ENCODE measurements at places on chromosomes 2 and 18. TPM values are rescaled to one million over a fixed set of nuclear protein-coding genes. Genes with fewer than 3 reads are reported as not detected.

GRCh38 chr18:58505181-58505580 lies 123.7 kb downstream of the ALPK2 start:
- no peak for DNase-seq

MC4R gene
- not detected for total RNA-seq

- no peak for DNase-seq
These were observed 153.0 kb upstream of the ITGA4 start for GRCh38 chr2:181304011-181304844.

DNA sequence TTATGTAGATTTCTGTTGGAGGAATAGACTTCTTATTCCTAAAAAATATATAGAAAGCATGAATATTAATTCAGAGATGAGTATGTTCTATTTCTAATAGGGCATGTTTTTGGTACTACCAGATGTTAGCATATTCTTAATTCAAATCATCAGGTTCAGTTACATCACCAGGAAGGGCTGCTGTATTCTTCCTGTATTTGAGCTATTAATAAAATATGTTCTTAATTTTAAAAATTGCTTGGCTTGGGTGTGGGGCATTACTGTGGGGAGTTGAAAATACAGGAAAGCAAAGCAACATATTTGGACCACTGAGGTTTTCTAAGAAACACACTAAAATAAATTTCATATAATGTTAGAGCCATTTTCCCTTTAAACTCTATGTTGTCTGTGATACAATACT lies 343.0 kb downstream of the EPHA4 start:
- no peak for DNase-seq

DNA sequence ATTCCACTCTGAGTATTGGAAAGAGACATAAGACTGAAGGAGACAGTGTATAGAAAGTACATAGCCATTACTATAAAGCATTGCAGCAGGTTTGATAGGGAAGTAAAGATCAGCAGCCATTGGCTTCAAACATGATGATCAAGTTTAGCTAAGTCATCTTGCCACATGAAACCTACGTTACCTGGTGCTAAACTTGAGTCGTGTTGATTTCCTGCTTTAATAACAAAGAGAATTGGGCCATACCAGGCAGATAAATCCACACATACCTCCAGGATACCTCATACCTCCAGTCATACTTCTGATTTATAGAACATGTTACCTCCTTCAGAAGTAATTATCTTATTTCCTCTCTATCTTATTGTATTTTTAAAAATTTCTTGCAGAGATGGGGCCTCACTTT lies 10.3 kb upstream of the KYNU start:
- no peak for DNase-seq

PLEK gene
- total RNA-seq: not detected

DNA sequence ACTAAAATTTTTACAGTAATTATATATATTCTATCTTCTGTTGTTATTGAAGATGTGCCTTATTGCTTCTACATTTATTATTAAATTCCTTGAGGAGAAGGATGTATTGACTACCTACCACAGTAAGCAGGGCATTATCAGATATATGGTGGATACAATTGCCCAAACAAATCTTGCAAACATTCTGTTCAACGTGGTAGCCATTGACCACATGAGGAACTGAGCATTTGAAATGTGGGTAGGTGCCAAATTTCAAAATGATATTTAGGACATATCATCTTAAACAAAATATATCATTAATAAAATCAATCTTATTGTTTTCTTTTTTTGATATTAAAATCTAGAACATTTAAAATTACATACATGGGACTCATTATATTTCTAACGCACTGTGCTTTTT lies 11.1 kb downstream of the SCN3A start:
- no peak for DNase-seq

DNA sequence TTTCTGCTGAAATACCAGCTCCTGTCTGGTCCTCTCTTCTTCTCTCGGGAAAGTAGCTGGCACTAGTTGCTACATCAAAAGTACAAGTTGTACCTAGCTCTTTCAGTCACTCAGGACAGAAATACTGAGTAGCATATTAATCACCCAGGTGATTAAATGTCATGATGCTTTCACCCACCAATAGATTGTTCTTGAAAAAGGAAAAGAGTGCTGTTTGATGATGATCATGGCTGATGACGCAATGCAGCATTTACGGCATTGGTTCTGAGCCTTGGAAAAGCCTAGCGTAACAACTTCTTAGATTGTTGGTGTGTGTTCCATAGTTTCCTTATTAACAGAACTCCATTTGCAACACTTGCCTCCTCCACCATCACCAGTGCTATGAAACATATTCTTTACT lies 190.7 kb downstream of the CDH7 start:
- DNase-seq: no peak

STAT4 gene
- total RNA-seq: not detected

DNA sequence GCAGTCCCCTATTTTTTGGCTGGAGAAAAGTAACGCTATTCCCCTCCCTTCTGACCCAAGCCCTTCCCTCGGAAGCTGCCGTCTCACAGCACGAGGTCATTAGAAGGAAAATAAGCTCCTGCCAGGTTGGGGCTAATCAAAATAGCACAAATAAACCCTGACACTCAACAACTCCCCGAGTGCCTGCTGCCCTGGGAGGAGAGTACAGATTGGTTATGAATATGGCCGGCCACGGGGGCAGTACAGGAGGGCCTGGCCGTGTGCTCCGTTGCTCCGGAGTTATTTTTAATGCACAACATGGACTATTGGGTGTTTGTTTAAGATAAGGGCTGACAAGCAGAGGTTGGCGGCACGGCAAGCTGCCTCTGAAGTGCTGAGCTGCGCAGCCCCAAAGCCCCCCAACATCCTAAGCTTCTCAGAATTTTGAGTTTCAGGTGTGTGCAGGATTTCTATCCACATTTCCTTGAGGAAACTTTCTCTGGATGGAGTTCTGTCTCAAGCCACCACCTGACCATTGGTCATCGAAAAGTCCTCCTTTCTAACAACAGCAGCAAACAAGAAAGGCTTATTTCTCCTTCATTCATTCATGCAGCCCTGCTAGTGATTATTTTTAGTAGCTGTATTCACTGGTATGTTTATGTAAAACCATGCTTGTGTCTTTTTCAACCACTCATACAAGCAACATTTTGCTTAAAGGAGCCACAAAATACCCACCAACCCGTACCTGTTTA lies 58.7 kb downstream of the PAX3 start:
- DNase-seq: no peak

DNA sequence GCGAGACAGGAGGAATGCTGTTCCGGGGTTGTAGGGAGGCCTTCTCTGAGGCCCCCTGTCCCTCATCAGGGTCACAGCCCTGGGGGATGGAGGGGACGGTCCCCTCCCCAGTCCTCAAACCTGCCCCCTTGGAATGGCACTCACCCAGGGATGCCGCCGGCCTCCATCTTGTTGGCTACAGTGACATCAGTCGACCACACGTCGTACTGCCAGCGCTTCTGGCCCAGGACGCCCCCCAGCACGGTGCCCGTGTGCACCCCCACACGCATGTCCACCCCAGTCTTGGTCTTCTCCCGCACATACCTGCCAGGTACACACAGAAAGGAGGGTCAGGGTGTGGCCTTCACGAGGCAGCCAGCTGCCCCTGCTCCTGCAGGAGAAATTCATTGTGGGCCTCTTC lies 46.5 kb downstream of the CENPO start:
- no peak for DNase-seq

DNA sequence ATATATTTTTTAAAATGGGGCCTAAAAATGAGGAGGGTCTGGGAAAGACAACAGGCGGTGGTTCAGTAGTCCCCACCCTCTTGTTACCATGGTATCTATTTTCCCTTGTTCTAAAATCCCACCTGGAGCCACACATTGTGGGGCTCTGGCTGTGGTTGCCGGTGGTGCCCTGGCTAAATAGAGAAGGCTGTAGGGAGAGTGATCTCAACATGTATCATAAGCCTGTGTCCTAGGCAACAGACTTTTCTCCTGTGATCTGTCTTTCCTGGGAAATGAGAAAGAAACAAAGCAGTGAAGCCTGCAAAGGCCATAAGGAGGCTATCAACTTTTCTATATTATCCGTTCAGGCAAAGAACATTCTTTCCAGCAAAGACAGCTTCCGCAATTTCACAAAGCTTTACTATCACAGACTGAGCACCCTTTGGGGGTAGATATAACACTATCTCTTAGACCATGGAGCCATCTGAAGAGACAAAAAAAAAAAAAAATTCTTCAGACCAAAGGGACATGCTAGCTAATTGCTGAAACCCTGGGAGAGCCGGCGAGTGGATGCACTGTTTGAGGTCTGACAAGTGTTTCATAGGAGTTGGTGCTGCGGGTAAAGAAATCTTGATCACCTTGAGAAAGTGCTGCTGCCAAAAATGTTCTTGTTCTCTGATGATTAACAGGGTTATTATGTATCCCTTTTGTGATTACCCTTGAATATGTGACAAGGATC lies 879.2 kb upstream of the DDX18 start:
- peak; percentile 4 for DNase-seq

GRCh38 chr2:74371421-74371820 lies 8.7 kb downstream of the DCTN1 start:
- no peak for DNase-seq
